ENCODE measurements at places on chromosomes 7 and 10.
A peak's percentile ranks its signal among the peaks of the same experiment; 100 is the strongest.

- DNase-seq: no peak
These were observed 78.1 kb downstream of the FZD1 start for GRCh38 chr7:91342346-91342745.

GRCh38 chr10:52136921-52137320 lies 177.2 kb upstream of the DKK1 start:
- DNase-seq: no peak

- DNase-seq: peak; percentile 91
These were observed 537 bp downstream of the SH3PXD2A start for GRCh38 chr10:103854686-103855391.

- DNase-seq: no peak
These were observed 6.0 kb downstream of the LDB1 start for GRCh38 chr10:102113956-102114857.

GRCh38 chr7:128437426-128438332 lies 18.0 kb upstream of the HILPDA start:
- no peak for DNase-seq

- no peak for DNase-seq
These were observed 20.4 kb downstream of the SSMEM1 start for GRCh38 chr7:130227883-130228575.

DNA sequence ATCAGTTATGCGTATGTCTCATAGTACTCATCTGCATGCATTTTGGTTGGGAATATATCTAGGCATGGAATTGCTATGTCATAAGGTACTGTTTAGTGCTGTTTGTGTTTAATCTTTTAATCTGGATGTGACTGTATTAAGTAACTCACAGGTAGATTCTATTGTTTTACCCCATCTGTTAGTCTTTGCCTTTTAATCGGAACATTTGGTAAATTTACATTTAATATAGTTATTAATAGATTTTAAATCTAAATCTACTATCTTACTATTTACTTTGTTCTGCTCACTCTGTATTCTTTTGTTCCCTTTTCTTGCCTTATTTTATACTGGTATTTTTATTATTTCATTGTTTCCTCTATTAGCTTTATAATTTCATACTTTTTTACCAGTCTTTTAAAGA lies 10.6 kb upstream of the ITGA8 start:
- no peak for DNase-seq

DNA sequence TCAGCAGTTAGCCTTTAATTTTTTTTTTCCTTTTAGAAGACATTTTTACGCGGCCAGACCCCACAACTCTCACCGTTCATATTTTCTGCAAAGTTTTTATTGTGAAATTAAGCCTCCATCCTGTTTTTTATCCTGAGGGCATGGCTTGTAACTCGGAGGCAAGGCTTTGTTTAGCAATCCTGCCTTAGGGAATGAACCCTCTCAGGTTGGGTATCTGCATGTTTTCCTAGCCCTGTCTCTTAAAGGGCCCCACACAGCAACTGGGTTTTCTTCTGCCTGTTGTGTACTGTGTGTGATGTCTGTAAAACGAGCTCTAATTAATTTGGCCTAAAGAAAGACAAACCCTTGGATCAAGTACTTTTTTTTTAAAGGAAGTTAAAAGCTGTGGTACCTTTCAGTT lies 130.2 kb upstream of the COBL start:
- DNase-seq: no peak

DNA sequence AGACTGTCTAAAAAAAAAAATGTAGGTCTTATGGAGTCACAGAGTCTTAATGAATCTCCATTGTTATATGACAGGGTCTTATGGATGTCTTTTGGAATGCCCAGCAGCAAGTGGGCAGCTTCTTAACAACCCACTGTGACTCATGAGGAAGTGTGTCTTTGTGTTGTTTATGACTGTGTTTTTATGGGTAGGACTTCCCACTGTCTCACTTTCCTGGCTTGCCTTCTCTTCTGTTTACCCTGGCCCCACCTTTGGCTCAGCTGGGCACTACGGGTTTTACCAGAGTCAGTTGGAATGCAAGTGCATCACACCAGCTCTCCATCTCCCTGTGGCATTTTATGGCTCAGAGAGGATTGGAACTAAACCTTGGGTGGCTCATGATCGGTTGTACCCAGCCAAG lies 580.5 kb downstream of the AUTS2 start:
- no peak for DNase-seq

- DNase-seq: no peak
These were observed 34.8 kb downstream of the CHST12 start for GRCh38 chr7:2438186-2438585.

GRCh38 chr10:14439451-14440259 lies 108.9 kb upstream of the FRMD4A start:
- DNase-seq: no peak

DNA sequence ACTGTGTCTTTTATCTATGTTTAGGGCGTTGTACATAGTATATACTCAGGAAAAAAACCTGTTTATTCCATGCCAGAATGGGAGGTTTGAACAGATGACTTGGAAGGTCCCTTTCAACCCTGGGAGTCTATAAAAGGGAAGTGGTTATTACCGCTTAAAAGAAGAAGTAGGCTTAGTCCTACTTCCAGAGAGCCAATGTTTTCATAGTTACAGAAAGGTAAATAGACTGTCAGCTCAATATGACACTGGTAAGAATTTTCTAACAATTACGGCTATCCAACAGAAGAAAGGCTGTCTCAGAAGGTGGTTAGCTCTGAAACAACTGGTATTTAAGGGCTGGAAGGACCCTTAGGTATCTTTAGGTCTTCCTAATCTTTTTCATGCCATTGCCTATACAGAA lies 1.1 kb upstream of the TFAM start:
- DNase-seq: no peak

GRCh38 chr7:46153583-46153950 lies 232.5 kb upstream of the IGFBP3 start:
- no peak for DNase-seq

DNA sequence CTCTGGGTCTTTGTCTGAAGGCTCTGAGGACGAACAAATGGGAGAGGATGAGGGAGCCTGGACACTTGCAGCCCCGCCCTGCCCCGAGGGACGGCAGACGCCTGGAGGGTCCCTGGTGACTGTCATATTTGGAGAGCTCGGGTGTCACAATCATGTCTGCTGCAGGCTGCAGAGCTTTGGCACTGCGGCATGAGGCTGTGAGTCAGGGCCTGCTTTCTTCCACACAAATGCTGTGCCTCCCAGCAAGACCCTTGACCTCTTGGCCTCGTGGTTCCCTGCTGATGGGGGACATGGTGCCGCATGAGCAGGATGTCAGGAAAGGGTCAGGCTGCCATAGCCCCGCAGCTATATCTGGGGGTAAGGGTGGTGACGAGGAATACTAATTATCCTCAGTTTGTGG lies 64.9 kb upstream of the PPIF start:
- DNase-seq: no peak

DNA sequence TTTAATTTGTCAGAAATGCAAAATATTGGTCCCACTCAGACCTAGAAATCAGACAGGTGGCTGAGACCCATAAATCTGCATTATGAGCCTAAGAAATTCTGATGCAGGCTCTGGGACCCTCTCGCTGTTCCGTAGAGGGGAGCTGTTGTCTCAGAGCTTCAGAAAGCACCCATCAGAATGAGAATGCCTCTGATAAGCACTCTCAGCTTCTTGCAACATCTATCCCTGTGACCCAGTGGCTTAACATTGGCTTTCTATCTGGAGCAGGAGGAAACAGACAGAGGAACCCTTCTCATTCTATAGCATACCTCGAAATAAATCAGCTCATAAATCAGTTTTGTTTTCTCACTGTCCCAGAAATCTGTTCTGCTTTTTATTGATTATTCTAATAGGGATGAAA lies 184.6 kb upstream of the SP4 start:
- no peak for DNase-seq

DNA sequence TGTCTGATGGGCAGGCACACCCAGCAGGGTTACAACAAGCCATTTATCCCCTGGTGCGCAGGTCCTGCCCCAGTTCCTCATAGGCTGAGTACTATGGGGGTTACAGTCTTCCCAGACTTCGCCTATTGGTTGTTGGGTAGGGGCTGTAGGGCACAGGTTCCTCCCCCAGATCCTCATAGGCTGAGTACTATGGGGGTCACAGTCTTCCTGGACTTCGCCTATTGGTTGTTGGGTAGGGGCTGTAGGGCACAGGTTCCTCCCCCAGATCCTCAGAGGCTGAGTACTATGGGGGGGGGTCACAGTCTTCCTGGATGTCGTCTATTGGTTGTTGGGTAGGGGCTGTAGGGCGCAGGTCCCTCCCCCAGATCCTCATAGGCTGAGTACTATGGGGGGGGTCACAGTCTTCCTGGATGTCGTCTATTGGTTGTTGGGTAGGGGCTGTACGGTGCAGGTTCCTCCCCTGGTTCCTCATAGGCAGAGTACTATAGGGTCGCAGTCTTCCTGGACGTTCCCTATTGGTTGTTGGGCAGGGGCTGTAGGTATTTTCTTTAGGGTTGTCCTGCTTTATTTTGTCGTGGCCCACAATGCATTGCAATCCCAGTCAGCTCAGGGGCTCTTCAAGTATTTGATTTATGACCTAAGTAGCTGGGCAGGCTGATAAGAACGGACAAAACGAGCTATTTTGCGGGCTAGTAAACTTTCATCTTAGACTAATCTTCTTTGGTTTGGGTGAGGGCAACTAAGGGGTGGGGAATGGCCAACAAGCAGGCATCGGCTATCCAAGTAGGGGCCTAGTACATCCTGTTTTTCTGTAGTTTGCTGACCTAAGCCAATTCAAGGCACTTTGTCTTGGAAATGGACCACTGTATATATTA lies 3.4 kb downstream of the LRRC27 start:
- no peak for DNase-seq

DNA sequence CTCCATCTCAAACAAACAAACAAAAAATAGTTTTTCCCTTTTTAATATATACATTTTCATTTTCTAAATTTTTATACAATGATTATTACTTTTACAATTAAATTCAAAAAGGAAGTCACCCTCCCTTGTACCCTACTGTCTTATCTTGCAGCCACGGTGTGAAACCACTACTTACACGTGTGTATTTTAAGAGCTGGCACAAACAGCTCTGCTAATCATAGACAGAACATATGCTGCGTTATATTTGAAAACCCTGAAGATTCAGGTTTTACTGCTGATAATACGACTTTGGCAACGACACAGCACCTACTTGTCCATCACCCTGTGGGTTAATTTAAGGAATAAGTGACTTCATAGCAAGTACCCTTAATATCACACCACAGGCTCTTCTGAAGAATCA lies 991 bp downstream of the ANKRD61 start:
- DNase-seq: no peak

DNA sequence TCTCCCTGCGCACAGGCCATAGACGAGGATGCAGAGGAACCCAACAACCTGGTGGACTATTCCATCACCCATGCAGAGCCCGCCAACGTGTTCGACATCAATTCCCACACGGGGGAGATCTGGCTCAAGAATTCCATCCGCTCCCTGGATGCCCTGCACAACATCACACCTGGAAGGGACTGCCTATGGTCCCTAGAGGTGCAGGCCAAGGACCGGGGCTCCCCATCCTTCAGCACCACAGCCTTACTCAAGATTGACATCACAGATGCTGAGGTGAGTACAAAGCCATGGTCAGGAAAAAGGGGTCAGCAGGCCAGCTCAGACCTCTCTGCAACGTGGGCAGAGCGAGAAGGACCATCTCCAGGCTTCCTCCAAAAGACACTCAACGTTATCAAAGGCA lies 12.3 kb downstream of the LRIT2 start:
- DNase-seq: no peak

DNA sequence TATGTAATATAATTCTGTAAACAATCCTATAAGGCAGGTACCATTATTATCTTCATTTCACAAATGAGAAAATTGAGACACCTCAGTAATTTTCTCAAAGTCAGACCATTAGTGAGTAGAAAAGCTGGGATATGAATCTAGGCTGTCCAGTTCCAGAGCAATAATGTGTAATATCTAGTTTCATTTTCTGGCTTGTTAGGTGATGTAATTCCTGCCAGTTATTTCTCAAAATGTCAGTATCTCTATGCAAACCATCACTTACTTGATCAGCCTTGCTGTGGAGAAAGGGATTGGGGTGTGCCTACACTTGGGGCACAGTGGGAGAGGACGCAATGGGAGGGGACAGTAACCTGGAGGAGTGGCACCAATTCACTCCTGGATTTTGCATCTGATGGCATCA lies 157.5 kb downstream of the LYZL1 start:
- peak; percentile 61 for DNase-seq

GRCh38 chr7:37642028-37642540 lies 41.5 kb upstream of the GPR141 start:
- DNase-seq: no peak

DNA sequence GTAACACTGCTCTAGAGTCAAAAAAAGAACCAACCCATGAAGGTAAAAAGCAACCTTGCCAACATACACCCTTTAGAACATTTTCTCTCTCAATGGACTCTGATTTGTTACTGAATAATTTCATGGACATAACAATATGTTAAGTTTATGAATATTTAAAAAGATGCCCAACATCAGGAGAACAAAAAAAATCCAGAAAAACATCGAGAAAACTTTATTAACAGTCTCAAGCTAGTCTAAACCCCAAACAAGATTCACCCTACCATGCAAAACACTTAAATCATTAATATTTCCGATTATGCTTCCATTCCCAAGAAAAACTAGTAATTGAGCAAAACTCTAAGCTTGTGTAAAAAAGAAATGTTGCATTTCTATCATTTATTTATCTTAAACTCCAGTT lies 46.7 kb downstream of the OSBPL3 start:
- no peak for DNase-seq

GRCh38 chr7:151695951-151696541 lies 176.4 kb upstream of the RHEB start:
- no peak for DNase-seq

GRCh38 chr10:63940277-63940922 lies 419.2 kb downstream of the REEP3 start:
- no peak for DNase-seq

DNA sequence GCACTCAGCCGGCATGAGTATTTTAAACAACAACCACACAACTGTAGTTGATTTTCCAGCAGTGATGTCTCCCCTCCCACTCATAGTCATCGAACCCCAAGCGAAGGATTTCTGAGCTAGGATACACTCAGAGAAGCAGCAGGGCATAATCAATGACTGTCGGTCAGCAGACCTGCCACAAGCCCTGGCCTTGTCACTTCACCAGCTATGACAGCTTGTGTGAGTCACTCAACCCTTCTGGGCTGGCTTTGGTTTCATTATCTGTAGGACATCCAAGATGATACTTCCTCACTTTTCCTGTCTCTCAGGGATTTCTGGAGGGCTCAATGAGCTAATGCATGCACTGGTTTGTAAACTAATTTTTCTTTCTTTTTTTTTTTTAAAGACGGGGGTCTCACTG lies 22.0 kb upstream of the UBE3C start:
- no peak for DNase-seq

DNA sequence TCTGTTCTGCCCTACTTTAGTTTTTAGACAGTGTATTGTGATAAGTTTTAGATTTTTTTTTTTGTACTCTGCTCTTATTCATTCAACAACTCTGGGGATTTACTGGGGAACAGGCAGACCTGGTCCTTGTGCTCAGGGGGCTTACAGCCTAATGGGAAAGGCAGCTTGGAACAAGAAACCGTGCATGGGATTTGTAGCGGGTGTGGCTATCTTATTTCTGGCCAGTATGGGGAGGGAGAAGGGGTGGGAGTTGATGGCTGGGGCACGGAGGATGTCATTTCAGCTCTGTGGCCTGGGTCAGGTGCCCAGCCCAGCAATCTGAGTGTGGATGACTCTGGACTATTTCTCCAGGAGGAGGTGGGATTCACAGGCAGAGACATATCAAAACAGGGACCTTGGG lies 47.0 kb downstream of the GRK5 start:
- no peak for DNase-seq

- no peak for DNase-seq
These were observed 115.0 kb downstream of the FAM107B start for GRCh38 chr10:14659626-14660196.

GRCh38 chr7:157336383-157337315 lies at the start of gene DNAJB6:
Gene DNAJB6 (plus strand): TSS chr7:157337004. CDS start chr7:157358573, 21,569 bp downstream.
- DNase-seq: peak; percentile 94

- DNase-seq: no peak
These were observed 83.1 kb upstream of the MINDY3 start for GRCh38 chr10:15943426-15943825.
